ENCODE measurements at places on chromosomes 3 and 15. TPM values are rescaled to one million over a fixed set of nuclear protein-coding genes. Genes with fewer than 3 reads are reported as not detected.

DNA sequence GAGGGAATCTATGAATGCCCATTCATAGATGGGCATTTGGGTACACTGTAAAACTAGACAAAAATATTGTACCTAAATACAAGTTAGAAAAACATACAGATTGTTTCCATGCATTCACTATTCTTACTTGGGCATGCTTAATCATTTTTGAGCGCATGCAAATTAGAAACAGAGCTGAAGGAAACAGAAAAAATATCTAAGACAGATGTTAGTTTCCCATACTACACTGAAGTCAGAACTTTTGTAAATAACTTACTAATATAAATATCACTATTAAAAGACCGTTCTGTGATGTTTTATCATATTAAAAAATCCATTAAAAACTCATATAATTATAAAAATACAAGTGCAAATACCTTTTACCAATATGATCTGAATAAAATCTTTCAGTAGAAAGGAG is 58.7 kb downstream of the GOLIM4 start:
- DNase-seq, result no peak

- no peak for DNase-seq
These were observed 10.2 kb downstream of the GNB5 start for GRCh38 chr15:52180851-52181450.

GRCh38 chr15:68565726-68566125 is 13.1 kb upstream of the CORO2B start:
- DNase-seq, result no peak

DNA sequence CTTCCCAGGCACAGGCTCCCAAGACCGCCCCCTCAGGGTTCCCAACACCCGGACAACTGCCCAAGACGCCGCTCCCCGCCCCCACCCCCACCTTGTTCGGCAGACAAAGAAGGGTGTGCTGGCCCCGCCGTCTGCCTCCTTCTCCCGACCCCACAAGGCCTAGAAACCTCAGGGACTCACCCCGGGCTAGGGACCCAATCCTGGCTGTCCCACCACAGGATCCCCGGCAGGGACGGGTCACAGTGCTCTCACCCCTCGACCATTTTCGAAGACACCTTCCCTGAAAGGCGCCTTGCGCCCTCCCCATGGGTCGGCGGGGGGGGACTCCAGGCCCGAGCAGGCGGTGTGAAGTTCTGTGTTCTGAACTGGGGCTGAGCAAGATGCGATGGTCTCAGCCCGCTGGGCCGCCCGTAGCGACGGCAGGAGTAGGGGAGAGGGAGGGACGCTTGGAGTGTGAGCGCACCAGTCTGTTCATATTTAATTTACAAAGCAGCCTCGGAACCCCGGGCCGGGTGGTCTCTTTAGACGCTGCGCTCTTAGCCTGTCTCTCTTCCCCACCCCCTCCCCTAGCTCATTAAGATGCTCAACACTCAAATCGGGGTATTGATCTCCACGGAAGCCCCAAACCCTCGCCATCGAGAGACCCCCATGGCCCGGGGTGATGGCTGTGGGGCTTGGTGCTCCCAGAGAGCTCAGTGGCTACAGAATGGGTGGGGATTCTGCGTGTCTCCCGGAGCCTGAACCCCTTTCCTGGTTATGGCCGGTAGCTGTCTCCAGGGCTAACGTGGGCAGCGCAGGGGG is 1.4 kb upstream of the ISLR2 start:
- no peak for DNase-seq

The SEMA7A gene
- total RNA-seq, result 11.2 TPM

GRCh38 chr15:27820722-27821121 is 278.4 kb downstream of the OCA2 start:
- DNase-seq, result no peak

DNA sequence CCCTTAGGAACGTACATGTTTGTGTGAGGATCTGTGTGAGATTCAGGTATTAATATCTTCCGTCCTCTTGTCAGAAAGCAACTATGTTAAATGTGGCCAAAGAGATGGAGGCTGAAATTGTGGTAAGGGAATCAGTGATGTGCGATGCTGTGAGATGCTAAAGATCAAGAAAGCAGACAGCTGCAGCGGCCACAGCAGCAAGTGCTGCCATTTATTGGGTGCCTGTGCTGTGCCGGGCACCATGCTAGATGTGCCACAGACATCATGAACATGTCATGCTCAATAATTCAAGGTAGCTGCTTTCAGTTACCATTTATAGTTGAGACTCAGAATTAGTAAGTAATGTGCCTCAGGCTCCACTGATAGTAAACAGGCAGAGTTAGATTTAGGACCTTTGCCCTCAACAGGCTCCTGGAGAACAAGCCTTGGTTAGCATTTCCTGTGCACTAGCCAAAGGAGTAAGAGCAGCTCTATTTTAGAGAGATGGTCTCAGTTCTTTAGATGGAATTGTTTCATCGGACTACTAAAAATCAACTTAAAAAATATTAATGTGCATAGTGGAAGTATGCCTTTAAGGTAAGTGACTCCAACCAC is 24.9 kb downstream of the LARS2 start:
- no peak for DNase-seq

DNA sequence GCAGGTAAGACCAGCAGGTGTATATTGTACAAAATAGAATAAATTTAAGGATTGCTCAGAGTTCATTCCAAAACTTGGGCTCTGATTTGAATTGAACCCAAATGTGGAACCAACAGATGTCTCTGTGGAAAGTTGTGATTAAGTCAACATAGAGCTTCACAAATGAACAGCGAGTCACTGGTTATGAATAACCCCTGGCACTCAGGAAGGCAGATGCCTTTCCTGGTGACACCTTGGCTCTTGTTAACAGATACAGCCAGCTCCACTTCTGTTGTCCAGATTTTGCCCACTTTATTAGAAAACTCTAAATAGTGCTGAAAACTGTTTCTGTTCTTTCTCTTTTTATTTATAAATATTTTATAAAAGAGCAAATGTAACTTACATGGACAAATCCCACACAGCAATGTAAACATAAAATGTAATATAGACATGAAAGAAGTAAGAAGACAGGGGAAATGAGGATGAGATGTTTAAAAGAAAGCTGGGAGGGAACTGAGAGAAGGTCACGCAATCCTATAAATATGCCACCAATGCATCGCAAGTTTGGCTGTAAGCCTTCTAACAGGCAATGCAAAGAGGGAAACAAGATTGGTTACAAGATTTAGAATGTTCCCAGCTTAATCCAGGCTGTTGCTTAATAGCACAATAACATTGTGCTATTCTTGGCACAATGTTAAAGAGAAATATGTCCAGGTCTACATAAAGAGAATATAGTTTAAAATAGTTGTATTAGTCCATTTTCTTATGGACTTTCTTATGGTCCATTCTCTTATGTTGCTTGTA is 495.5 kb downstream of the TAFA4 start:
- DNase-seq, result no peak

DNA sequence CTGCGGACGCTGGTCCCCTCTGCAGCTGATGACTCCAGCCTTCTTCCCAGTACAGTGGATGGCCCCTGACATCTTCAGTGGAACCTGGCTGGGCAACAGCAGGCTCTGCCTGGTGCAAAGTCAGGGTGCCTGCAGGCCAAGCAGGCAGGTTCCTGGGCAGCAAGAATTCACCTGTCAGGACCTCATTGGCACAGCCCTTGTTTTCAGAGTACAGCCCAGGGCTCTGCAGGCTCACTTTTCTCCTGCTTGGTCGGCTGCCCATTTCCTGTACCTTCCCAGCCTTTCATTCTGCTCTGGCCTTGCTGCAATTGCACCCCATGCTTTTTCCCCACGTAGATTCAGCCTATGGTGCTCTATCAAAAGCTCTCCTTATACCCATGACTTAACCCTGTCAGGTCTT is 56.0 kb downstream of the LRTM1 start:
- DNase-seq, result no peak

- DNase-seq, result no peak
These were observed 2.9 kb downstream of the CADM2 start for GRCh38 chr3:84961521-84962255.

Measured in Panc1 (cell line).